ENCODE measurements at places on chromosomes 3 and 15.

DNA sequence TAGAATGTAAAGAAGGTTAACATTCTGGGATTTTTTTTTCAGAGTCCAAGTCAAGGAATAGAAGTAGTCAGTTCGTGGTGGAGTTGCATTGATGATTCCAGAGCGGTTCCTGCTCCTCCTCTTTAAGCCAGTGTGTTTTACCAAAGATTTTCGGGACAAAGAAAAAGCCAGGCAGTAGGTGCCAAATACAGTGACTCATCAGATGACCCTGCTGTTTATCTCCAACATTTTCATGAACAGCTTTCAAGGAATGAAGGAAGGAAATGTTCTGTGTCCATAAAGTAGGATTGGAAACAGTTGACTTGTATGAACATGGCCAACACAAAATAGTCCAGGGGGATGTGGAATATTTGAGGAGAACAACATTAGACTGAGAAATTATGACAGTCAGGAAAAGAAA lies 142.4 kb upstream of the TMC3 start:
- DNase-seq = no peak

DNA sequence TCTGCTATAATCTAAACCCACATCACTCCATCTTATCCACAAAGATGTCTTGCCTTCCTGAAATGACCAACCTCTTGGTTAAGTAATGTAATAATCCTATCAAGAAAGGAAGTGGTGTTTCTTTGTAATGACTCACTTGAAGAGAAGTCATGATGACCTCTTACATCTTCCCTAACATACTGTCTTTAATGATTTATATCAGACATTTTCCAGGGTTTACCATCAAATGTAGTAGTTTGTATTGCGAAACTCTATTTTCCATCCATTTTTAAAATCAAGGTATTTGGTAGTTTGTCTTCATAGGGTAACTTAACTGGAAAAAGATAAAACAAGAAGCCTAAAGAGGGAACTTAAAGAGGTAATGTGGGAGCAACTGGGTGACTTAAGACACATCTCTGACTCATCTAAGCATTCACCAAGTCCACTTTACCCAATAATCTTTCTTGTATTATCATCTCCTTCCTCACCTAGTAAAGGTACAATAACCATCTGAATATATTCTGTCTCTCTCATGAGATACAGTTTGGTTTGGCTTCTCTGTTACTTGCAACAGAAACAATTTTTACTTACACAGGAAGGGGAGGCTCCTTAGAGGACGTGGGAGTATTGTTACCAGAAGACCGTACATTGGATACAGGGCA lies 5.7 kb upstream of the MAPK6 start:
- no peak for DNase-seq

DNA sequence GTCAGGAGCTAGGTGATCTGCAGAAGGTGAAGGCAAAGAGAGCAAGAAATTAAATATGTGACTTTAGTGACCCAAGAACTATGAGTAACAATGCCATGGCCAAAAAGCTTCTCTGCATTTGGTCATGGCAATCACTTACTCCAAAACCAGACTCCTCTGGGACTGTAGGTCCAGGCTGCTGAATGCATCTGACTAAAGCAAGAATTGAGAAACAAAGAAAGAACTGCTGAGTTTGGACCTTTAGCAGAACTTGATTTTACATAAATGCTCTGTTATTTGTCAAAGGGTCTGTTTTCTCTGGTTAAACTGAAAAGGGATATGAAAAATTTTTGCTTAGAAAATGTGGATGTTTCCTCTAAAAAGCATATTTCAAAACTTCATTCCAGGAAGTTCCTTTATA lies 1102.2 kb downstream of the IGSF11 start:
- no peak for DNase-seq

- no peak for DNase-seq
Observed at GRCh38 chr3:133857767-133858166, 37.9 kb downstream of the RAB6B start.

GRCh38 chr15:73582851-73583379 lies 50.3 kb downstream of the NPTN start:
- DNase-seq = no peak

DNA sequence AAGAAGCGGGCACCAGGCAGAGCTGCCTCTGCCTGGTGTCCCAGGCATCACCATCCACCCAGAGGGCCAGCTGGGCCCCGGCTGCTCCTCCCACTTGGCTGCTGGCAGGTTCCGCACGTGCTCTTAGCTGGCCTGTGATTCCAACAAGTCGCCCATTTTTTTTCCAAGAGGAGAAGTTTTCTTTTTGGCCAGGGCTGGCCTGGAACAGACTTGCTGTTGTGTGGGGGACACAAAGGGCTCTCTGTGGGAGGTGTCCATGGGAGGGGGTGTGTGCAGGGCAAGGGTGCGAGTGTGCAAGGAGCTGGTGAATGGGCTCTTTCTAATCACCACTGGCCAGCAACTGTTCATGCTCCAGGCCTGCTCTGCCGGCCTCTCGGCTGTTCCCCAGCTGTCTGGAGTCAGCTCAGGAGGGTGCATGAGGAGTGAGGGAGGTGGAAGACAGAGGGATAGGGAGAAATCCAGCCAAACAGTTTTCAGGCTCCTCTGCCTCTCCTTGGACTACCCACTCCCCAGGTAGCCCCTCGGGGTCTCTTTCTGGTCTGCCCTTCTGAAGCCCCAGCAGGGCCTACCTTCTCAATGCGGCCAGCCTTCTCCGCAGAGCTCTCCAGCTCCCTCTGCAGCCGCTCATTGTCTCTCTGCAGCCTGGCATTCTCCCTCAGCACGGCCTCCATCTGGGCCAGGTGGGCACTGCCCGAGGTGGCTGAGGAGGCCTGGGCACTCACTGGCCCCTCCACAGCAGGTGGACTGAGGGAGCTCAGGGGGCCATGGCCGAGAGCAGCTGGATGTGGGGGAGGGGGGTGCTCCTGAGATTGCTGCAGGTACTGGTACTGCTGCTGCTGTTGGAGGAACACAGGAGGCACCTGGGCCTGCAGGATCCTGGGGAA lies 7.1 kb downstream of the AMOTL2 start:
- DNase-seq = no peak

GRCh38 chr3:150059729-150060128 lies 89.0 kb upstream of the PFN2 start:
- DNase-seq = no peak

- no peak for DNase-seq
Observed at GRCh38 chr3:13259831-13260230, 160.3 kb downstream of the NUP210 start.
